ENCODE measurements at places on chromosomes 1 and 21.

GRCh38 chr1:97593192-97593591 lies 327.6 kb downstream of the DPYD start:
- DNase-seq: no peak

DNA sequence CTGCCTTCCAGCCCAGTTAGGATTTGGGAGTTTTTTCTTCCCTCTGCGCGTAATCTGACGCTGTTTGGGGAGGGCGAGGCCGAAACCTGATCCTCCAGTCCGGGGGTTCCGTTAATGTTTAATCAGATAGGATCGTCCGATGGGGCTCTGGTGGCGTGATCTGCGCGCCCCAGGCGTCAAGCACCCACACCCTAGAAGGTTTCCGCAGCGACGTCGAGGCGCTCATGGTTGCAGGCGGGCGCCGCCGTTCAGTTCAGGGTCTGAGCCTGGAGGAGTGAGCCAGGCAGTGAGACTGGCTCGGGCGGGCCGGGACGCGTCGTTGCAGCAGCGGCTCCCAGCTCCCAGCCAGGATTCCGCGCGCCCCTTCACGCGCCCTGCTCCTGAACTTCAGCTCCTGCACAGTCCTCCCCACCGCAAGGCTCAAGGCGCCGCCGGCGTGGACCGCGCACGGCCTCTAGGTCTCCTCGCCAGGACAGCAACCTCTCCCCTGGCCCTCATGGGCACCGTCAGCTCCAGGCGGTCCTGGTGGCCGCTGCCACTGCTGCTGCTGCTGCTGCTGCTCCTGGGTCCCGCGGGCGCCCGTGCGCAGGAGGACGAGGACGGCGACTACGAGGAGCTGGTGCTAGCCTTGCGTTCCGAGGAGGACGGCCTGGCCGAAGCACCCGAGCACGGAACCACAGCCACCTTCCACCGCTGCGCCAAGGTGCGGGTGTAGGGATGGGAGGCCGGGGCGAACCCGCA lies at the start of gene PCSK9:
Gene PCSK9 (plus strand): TSS at position 207 of the 741 bp plus-strand sequence. CDS start 290 bp downstream, at position 497.
- DNase-seq: no peak

- peak; percentile 57 for DNase-seq
Measured at GRCh38 chr1:226882631-226883409, 12.4 kb downstream of the PSEN2 start.

DNA sequence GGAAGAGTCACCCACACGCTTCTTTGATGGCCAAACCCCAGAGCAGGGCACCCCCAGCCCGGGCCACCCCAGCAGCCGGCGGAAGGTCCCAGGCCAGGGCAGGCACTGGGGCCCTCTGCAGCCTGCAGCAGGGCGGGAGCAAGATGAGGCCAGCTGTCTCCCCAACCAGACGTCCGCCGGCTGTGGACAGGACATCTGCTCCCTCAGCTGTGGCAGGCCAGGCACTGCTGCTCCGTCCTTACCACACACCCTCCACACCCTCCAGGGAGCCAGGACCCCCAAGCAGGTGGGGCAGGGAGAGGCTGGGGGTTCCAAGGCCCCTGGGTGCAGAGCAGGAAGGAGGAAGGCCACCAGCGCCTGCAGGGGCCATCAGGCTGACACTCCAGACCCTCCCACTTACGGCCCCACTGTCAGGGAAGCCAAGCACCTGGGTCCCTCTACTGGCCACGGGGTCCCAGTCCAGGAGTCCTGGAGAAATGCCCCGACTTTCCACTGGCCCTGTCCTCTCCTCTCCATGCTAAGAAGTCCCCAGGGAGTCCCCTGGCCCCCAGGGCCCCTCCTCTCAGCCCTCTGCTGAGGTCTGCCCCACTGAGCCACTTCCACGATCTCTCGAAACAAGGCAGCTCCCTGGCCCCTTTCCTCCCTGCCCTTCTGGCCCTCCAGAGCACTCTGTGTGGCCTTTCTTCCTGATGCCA lies 5.6 kb downstream of the WNT9A start:
- no peak for DNase-seq

DNA sequence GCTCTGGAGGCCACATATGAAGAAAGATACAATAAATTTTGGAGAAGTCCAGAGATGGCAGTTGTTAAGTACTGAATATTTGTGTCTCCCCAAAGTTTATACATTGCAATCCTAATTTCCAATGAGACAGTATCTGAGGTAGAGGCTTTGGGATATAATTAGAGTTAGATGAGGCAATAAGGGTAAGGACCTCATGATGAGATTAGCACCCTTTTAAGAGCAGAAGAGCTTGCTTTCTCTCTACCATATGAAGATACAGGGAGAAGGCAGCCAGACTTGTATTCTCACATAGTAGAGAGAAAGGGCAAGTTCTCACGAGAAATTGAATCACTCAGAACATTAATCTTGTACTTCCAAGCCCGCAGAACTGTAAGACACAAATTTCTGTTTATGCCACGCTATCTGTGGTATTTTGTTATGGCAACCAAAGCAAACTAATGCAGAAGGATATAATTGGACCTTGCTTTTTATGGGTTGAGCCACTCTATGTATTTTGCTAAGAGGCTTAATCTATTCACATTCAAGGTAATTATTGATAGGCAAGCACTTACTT lies 430.1 kb downstream of the KCNT2 start:
- DNase-seq: no peak

GRCh38 chr1:237342730-237343129 lies 300.7 kb downstream of the RYR2 start:
- DNase-seq: no peak

GRCh38 chr1:67299296-67299695 lies 8.4 kb upstream of the IL12RB2 start:
- no peak for DNase-seq

DNA sequence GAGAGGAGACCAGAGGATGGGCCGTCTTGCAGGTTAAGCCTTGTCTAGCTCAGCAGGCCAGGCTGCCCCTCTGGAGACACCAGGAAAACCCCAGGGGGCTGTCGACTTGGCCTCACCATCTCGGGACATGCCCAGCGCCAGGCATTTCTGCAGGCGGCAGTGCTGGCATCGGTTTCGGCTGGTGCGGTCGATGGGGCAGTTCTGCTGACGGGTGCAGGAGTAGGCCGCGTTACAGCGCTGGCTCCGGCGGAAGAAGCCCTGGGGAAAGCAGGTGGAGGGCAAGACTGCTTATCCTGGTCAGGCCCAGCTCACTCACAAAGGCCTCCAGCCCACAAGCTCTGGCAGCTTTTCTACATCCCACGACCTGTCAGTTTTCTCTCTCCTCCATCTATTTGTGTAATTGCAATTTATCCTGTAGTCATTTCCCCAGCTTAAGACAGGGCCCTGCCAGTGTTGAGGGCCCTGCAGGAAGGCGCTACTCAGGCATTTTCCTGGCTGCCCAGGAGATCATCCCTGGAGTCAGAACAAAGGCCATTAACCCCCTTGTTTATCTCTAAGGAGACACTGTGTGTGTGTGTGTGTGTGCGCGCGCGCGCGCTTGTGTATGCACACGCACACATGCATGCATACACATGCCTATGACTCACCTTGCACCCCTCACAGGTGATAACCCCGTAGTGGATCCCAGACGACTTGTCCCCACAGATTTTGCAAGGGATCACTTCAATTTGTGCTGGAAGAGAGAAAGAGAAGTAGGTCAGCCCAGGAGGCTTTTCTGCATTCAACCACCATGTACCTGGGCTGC lies 11.5 kb upstream of the LINGO4 start:
- DNase-seq: no peak

DNA sequence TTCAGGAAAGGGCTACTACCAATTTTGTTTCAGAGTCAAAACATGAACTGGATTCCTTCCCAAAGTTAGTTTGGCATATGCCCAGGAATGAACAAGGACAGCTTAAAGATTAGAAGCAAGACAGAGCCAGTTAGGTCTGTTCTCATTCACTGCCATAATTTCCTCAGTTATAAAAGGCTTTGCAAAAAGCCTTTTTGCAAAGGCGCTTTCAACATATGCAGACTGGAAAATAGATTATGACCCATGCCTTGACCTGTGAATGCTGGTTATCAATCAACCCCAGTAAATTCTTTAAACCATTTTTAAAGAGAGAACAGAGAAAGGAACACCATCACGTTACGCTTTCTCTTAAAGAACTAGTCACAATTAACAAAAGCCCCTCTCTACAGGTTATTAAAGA lies 1.7 kb upstream of the FRRS1 start:
- no peak for DNase-seq

DNA sequence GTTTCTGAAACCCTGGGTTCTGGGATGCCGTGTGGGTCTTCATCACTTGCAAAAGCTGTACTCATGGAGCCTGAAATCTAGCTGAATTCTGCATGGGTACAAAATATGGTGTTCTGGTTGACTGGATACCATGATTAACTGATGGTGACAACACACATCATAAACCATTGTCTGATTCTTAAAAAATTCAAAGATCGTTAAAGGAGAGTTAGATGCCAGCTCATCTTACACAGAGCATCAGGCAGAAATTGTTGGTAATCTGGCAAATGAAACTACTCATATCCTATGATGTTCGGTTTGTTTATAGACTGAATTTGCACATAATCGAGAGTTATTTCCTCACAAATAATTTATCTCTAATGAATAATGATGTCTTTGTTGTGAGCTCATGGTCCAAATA lies 218.1 kb upstream of the PKN2 start:
- DNase-seq: no peak

- DNase-seq: peak; percentile 5
Measured at GRCh38 chr1:157978586-157979403, 14.7 kb upstream of the KIRREL1 start.

DNA sequence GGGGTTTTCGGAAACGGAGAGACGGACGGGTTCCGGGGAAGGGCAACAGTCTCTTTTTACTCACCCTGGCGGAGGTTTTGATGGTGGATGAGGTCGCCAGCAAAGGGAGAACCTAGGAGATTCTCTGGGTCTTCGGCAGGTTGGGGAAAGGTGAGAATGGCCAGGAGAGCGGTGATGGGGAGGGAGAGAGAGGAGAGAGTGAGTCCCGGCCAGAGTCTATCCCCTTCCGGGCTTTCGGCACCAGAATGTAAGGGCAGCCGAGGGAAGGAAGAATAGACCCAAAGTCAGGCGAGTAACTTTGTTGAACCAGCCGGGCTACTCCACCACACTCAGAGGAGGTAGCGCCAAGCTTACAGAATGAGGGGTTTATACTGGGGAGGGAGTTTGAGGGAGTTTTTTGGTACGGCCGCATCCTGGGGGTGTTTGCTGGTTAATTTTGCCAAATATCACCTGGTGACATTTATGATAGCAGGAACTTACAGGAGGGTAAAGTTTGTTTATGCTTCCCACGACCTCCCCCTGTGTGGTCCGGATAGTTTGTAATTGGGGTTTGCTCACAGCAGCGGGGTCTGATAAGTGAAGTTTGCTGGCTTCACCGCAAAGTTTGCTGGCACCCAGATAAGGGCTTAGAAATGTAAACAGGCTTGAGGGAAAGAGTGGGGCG lies 141.1 kb upstream of the ETV3 start:
- no peak for DNase-seq

- DNase-seq: no peak
Measured at GRCh38 chr1:204709960-204710912, 24.7 kb upstream of the LRRN2 start.

DNA sequence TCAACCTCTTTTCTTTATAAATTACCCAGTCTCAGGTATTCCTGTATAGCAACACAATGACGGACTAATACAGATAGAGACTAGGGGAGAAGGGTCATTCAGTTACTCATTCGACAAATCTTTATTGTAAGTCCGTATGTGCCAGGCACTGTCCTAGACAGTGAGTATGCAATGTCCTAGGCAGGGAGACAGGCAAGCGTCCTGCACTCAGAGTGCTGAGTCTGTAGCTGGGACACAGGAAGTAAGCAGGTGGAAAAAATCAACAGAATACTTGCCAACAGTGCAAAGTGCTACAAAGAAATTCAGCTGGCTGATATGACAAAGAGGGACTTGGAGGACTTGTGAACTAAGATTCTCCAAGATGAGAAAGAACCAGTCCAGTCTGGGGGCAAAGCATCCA lies 92.2 kb upstream of the ZBTB40 start:
- DNase-seq: no peak

GRCh38 chr1:44262816-44263567 lies 49.7 kb downstream of the DMAP1 start:
- DNase-seq: no peak

GRCh38 chr1:156805766-156806511 lies 10.7 kb downstream of the SH2D2A start:
- DNase-seq: no peak

DNA sequence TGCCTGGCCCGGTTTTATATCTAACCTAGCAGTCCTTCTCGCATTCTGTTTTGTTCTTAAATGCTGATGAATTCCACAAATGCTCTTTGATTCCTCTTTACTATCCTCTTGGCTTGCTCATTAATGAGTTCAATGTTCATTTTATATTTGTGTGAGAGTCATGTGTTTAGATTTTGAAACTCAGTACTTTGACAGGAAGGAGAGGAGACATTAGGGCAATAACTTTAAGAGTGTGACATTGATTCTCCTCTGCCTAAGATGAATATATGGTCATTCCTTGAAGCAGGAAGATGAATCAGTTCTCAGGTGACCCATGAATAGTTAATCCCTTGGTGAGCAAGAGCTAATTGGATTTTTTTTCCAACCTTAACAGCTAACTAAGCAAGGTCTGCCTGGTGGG lies 84.1 kb downstream of the MRPS6 start:
- DNase-seq: no peak

GRCh38 chr21:38675182-38675824 lies 130.4 kb upstream of the ETS2 start:
- DNase-seq: no peak

DNA sequence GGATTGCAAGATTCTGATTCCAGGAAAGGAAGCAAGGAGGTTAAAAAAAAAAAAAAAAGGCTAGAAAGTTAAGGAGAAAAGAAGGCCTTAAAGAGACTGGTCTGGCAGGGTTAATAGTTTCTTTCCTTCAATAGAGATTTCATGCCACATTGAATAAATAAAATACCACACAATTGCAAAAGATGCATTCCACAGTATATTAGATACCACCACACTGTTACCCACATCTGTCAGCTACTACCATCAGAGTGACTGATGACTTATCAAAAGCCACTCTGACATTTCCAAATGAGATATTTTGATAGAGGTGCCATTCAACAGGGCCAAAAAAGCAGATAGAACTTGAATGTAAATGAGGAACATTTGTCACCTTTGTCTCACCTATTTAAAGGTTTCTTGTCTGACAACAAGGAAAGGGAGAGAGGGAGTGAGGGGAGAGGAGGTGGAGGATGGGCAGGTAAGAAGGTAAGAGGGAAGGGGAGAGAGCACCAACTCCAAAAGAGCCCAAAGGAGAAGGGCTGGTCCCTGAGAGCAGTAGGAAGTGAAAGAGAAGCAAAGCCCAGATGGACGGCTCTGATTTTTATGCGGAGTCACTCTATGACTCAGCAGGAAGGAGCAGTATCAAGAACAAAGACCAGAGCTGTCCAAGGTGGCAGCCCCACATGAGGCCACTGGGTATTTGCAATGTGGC lies 38.3 kb downstream of the LRRN2 start:
- DNase-seq: peak; percentile 57

DNA sequence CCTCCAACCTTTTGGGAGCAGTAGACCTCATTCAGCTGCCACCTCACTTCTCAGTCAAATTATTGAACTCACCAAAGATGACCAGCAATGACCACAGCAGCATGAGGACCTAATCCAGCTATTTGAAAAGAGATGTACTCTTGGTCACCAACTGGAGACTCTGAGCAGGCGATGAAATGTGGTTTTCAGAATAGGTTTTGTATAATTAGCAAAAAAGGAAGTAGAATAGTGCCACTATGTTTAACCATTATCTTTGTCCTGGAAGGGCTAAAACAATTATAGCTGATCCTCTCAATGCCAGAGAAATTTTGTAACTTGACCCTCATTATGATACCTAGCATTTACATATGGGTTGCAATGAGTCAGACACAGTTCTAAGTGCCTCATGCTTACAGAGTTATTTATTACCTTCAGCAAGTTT lies at the start of gene FCRL2:
Gene FCRL2 (minus strand): TSS at position 162 of the 421 bp plus-strand sequence. CDS start 59 bp downstream, at position 103.
- no peak for DNase-seq

GRCh38 chr1:248884632-248885295 lies 21.3 kb upstream of the PGBD2 start:
- no peak for DNase-seq

- DNase-seq: no peak
Measured at GRCh38 chr1:118243269-118243668, 58.2 kb upstream of the SPAG17 start.

All from activated naive CD4-positive, alpha-beta T cell treated with anti-CD3 and anti-CD28 coated beads for 36 hours (primary cell).